ENCODE measurements at places on chromosomes 13 and 19.

GRCh38 chr13:95341441-95341840 is 40.2 kb upstream of the ABCC4 start:
- no peak for DNase-seq

DNA sequence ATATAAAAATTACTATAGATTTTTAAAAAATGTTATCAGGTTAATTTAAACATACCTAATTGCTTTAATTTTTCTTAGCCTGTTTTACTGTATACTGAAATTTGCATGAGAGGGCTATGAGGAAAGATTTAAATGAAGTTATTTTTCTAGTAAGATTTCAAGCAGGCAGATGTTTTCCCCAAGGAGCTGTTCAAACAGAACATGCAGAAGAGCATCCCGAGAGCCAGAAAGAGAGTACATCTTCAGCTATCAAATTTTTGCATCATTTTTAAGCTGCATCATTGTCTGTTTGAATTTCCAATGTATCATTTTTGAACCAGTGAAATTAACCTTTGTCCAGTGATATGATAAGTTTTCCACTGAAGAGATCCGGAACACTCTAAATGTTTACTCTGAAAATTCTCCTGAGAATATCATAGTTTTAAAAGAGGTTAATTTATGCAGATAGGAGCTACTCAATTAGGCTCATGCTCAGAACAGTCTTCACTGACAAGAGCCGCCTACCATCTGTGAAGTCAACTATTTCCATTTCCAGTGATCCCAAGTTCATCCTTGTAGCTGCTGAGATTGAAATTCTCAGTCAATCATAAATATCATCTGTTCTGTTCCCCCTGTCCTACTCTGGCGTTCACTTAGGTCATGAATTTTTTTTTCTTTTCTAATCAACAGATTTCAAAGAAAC is 467.7 kb upstream of the NBEA start:
- DNase-seq: no peak

DNA sequence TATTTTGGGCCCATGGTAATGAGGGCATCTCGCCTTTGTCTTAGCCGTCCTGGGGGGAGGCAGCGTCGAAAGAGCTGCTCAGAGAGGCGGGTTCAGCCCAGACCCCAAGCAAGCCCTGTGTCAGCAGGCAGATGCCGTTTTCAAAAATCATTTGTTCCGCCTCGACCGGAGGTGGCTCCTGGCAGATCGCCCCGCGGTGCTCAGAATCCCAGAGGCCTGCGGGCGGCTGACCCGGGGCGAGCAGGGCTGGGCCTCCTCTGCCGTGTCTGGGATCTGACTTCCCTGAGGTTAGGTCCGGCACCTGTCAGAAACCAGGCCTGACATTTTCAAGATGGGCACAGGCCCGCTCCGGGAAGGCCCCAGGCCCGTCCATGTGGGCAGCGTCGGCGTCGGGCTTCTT is 36.1 kb downstream of the CRTC1 start:
- no peak for DNase-seq

DNA sequence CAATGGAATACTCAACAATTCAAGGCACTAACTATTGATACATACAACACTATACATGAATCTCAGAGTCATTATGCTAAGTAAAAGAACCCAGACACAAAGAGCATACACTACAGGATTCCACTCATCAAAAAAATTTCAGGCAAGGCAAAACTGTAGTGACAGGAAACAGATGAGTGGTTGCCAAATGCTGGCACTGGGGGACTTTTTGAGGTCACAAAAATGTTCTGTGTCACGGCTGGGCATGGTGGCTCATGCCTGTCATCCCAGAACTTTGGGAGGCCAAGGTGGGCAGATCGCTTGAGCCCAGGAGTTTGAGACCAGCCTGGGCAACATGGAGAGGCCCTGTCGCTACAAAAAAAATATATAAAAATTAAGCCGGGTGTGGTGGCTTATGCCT is 129.4 kb downstream of the KL start:
- DNase-seq: no peak

DNA sequence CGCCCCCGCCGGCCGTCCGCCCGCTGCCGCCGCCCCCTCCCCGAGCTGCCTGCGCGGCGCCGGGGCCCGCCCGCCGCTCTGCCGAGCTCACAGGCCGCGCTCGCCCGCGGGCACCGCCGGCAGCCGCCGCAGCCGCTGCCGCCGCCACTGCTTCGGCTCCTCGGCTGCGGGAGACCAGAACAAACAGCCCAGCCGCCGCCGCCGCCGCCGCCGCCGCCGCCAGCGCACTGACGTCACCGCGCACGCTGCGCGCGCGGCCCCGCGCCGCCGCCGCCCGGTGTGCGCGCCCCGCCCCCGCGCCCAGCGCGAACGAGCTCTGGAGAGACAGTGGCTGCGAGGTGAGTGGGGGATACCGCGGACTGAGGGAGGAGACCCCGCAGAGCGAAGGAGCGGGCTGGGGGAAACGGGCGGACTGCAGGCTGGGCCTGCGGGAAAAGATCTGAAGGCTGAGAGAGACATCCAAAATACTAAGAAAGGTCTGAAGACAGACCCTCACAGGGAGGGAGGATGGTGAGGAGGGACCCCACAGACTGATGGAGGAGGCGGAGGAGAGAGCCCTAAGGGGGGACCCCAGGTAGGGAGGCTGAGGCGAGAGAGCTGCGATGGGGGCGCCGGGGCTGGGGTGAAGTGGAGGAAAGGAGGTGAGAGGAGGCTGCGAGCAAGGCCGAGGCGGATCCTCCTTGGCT is at the start of gene BRD4:
TSS of gene BRD4 (minus strand) at position 229 of the 686 bp plus-strand sequence. CDS start 59,440 bp downstream, outside the sequence.
- DNase-seq: no peak

- DNase-seq: no peak
Observed at GRCh38 chr13:40433577-40433976, 232.9 kb downstream of the FOXO1 start.

GRCh38 chr13:112113851-112114250 is 46.9 kb downstream of the SOX1 start:
- DNase-seq: no peak

- DNase-seq: no peak
Observed at GRCh38 chr19:37635076-37636056, 19.9 kb downstream of the ZFP30 start.

DNA sequence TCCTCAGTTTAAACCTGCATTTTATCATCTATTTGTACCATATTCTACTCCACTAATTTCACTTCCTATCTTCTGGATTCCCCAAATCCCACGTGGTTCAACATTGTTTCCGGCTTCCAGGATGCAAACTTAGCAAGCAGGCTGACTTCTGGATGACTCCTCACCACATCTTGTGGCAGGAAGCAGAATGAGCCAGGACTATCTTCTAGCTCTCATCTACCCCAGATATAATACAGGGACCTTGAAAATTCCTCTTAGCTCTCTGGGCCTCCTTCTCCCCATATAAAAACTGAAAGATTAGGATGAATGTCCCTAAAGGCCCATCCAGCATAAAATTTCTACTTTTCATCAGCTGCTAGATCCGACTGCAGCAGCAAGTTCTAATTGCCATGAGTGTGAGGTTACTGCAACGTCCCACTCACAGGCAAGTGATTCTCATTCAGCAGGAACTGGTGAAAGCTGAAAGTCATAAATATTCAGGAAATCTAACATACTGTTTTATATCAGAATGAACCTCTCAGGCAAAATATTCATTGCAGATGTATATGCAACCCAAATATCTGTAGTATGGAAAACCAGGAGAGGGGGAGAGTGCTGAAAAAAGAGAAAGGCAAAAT is 93.4 kb downstream of the KCTD12 start:
- no peak for DNase-seq

DNA sequence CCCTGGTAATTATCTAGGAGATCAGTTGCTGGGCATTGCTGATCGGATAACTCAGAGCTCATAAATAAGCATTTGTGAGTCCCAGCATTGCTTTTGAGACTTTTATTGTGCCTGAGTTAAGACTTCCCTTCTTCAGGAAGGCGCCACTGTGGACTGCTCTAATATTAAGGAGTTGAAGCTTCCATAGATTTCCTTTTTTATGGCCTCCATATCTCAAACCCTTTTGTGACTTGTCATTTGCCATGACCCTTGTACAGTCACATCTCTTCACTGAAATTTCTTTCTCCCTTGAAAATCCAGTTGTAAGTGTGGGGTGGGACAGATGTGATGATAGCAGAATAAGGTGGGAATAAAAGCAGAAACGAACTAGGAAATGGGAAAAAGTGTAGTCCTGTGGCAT is 6.3 kb downstream of the TM9SF2 start:
- DNase-seq: no peak

DNA sequence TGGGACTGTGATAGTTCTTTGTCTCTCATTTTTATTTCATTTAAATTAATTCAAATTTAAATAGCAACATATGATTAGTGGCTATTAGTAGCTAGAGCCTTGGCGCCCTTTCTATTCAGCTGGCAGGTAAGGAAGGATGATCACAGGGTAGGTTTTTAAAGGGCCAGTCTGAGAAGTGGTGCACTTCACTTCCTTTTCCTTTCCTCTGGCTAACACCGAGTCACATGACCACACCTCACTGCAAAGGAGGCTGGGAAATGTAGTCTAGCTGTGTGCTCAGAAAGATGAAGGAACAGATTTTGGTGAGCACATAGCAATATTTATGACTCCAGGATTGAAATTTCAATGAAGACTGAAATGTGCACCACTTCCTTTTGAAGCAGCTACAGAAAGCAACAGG is 128.7 kb downstream of the TSHZ3 start:
- peak; percentile 14 for DNase-seq

DNA sequence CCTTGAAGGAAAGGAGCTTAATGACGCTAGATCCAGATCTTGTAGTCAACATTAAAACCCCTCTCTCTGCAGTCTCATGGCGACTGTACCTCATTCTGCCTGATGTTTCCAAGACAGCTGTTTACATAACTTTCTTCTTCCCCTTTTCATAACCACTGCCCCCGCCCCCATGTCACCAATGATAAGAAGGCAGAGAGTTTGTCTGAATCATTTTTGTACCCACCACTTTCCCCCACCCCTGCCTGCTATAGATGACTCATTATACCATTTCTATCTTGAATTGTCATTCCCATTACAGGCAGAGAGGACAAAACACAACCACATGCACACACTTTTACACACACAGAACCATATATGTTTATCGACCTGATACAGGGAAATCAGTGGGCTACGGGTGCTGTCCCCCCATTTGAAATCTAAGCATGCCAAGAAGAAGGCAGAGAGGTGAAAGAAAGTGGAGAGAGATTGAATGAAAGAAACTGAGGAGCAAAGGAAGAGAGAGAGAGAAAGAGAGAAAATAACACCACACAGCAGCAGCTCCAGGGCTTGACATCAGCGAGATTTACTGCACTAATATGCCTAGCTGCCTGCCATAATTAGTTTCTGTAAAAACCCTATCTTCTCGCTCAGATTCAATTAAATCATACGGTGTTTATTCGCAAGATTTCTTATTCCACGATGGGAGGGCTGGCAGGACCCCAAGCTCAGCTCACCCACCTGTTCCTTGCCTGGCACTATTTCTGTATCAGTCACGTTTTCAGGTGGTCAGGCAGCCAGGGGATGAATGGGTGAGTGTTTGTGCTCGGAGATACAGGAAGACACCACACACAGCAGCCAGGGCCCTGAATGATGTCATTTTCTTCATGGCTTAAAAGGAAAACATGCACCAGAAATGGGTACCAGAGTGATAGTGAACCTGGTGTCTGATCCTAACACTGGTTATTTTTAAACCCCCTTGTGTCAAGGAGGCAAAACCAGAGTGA is 114.3 kb upstream of the SERP2 start:
- no peak for DNase-seq

DNA sequence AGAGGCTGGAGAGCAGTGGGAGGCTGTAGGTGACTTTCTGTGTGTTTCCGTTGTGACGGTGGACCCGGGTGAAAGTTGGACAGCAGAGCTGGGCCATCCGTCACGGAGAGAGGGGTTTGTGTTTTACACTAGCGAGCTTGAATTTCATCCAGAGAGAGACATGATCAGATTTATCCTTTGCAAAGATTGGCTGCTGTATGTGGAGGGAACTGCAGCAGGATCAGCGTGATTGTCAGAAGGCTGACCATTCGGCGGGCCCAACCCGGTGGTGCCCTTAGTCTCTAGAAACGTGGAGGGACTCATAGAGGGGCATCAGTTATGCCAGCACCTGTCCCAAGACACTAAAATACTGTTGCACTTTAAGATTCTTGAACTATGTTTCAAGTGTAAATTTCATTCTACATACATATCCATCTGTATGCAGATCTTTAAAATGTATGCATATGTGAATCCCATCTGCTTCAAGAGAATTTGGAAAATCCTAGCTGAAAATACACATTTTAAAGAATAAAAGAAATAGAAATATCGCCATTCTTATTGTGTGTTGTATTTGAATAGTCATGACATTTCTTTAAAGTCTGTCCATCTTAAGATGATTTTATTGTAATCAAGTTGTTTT is 7.0 kb downstream of the FAM124A start:
- DNase-seq: no peak

GRCh38 chr13:26619358-26619757 is 61.9 kb downstream of the WASF3 start:
- DNase-seq: no peak

GRCh38 chr19:18161636-18162002 is 8.7 kb downstream of the PIK3R2 start:
- no peak for DNase-seq

DNA sequence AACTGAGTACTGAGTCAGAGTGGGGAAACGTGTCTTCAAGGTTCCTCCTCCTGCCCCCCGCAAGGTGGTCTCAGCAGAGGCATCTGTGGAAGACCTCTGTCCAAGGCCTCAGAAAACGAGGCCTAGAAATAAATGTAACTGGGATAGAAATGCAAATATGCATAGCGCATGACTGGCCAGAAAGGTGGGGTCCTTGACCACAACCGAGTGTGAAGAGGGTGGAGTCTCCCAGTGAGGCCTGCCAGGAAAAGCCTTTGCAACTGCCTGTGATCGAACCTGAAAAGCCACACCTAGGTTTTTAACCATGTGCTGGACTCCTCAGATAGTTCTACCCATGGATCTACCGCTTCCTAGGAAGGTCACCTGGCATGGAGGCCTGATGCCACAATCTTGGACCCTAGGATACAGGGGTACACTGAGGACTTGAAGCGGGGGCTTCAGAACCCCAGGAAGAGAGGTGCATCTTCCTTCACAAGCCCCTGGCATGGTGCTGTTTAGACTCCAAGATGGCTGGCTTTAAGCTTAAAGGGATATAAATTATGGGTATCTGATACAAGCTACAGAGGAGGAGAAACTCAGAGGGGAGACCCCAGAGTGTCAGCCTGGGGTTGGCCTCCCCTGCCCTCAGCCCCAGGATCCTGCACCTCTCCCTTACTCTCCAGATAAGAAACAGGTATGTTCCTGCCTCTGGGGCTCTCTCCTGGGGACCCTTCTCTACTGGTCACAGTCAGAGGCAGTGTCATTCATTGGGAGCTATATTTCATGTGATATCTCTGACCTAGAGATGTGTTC is 18.3 kb upstream of the SIGLEC6 start:
- no peak for DNase-seq

- no peak for DNase-seq
Observed at GRCh38 chr19:2969104-2969504, 8.3 kb upstream of the TLE6 start.

- DNase-seq: no peak
Observed at GRCh38 chr13:44920013-44920412, 69.3 kb downstream of the NUFIP1 start.

GRCh38 chr13:92592757-92593156 is 633.9 kb upstream of the GPC6 start:
- no peak for DNase-seq

GRCh38 chr13:75850916-75851315 is 214.8 kb downstream of the LMO7 start:
- DNase-seq: no peak

- DNase-seq: no peak
Observed at GRCh38 chr19:56119582-56119978, 1.5 kb downstream of the ZNF787 start.
